ENCODE measurements at places on chromosomes 1 and 21.

DNA sequence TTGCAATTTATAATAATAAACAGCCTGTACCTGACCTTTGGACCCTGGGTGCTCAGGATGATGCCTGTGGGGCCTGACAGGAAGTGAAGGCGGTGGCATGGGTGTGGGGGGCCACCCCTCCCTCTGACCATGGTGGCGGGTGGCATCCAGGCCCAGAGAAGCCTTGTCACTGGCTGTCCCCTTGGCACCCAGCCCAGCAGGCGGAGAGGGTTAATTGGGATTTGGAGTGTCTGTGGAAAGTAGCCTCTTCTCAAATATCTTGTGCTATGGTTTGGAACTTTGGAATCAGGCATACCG, 20.5 kb downstream of the SOX13 start:
- DNase-seq: no peak

- DNase-seq: no peak
These were observed 45.9 kb downstream of the TRPM2 start for GRCh38 chr21:44399151-44399954.

DNA sequence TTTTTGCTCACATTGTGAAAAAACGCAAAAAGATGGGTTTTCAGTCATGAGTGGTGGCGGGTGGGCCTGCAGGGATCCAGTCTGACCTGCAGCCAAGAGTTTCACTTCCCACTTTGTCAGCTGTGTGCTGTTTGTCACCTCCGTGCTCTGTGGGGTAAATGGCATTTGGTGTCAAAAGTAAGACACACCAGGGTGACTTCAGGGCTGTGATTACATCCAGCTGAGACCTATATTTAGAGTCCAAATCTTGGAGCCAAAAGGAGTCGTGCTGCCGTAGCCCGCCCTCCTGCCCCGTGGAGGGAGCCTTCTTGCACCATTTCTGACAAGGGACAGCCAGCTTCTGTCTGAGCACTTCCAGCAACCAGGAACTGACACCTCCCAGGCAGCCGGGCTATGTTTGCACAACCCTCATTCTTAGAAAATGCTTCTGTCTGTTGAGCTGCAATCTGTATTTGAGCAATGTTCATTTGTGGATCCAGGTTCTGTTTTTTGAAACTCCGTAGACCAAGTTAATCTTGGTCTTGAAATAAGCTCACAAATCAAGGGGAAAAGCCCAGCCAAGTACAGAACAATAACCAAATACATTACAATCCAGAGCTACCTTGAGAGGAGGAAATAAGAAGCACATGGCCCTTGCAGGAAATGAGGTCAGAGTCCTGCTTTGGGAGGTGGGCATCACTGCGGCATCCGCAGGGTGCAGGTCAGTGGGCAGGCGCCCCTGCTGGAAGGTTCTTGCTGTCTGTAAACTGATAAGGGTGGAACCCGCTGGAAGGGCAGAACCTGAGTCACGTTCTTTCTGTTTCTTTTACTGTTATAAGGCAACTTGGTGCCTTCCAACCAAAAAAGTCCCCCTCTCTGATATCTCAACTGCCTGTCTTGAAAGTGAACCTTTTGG, 14.4 kb downstream of the ABCG1 start:
- peak; percentile 93 for DNase-seq

- DNase-seq: peak; percentile 62
These were observed 86.9 kb downstream of the UCK2 start for GRCh38 chr1:165914136-165914798.

DNA sequence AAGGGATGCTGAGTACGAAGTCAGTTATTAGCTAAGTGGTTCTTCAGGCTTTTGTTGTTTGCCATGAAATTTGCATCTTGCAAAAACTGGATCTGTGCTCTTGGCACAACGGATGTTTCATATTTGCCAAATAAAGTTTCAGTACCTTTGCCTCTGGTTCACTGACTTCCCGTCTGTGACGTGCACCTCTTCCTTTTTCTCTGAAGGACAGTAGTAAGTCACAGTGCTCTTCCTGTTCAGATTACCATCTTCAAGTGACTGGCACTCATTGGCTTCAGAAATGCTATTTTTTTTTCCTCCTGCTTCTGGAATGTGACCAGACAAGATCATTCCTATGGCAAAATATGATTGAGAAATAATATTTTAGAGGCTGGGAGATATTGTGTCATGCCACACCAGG, 75.9 kb upstream of the GREM2 start:
- DNase-seq: no peak

DNA sequence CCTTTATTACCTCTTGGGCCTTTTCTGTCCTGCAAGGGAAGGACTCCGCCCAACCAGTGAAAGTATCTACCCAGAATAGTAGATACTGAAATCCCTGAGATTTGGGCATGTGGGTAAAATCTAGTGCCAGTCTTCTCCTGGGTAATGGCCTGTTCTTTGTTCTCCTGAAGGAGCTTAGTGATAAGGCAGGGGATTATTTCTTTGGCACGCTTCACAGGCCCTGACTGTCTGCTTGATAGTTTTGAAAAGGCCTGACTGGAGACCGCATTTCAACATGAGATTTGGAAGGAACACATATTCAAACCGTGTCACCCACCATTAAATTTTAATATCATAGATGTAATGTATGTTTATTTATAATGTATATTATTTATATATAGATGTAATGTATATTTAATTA, 48.9 kb downstream of the RASAL2 start:
- no peak for DNase-seq

DNA sequence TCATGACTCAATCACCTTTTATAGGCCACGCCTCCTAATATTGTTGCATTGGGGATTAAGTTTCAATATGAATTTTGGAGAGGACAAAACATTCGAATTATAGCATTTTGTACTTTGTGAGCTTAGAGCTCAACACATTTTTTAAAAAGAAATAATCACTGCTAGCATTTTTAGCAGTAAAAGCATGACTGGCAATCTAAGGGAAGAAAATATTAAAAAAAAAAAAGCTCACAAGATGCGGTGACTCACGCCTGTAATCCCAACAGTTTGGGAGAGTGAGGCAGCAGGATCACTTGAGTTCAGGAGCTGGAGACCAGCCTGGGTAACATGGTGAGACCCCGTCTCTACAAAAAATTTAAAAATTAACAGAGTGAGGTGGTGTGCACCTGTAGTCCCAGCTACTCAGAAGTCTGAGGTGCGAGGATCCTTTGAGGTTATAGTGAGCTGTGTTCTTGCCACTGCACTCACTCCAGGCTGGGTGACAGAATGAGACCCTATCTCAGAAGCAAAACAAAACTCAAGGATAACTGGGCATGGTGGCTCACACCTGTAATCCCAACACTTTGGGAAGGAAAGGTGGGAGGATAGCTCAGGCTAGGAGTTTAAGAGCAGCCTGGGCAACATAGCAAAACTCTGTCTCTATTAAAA, 28.8 kb upstream of the DIPK1A start:
- no peak for DNase-seq

DNA sequence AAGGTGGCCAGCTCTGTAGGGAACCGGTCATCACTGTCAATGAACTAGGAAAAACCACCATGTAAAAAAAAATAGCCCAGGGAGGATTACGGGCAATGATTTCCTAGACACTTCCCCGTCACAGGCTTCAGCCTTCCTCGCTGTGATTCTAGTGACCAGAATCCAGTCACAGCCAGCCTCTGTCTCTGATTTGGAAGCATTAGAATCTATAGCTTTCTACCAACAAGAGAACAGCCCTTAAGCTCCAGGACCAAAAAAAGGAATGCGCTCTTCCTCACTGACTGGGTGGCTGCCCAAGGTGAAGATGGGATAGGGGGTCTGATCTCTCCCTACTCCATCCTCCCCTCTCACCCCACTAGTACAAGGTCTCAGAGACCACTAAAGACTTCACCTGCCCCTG, 67.2 kb downstream of the TEX35 start:
- no peak for DNase-seq

DNA sequence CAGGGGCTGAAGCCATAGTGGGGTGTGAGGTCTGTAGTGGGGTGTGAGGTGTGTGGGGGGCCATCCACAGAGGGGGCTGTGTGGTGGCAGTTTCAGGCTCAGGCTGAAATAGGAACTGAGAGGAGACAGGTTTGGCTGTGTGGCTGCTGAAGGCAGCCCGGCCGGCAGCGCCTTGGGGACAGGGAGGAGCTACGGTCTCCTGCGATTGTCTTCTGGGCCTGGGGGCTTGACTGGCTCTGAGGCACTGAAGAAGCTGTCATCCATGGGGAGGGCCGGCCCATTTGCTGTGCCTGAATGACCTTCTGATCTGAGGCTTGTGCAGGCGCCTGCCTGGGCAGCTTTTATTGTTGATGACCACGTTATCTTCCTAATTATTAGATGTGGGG, 10.0 kb upstream of the TTC34 start:
- no peak for DNase-seq

DNA sequence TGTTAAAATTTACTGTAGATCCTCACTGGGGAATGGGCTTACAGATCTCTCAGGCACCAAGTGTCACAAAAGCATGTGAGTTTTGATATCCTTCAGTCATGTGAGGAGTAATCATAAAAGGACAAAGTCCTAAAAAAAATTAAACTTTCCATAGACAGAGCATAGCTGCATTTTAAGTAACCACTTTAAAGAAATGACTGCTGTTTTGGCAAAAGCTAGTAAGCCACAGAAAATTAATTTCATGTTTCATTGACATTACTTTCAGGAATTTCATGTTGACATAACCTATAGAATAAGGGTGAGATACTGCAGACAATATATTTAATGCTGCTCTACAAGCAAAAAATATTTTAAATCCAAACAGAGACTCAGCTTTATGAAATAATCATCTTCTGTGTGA, 156.3 kb downstream of the LYPLAL1 start:
- no peak for DNase-seq

DNA sequence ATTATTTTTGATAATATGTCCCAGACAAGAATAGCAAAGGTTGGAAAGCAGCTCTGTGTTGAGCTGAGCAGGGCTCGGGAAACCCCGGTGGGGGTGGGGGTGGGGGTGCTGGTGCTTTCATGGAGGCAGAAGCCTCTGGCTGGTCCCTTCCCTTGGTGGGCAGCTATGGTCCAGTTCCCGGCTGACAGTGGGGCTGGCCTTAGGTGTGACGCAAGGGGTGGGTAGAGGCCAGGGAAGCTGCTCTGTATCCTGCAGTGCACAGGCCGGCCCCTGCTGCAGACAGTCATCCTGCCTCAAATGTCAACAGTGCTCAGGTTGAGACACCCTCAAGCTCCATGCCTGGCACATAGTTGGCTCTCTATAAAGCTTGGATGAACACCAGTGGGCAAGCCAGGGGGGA, 8.9 kb downstream of the ACTL8 start:
- no peak for DNase-seq

- DNase-seq: no peak
These were observed 6.2 kb downstream of the COQ8A start for GRCh38 chr1:226946285-226946684.

- DNase-seq: peak; percentile 50
These were observed 79.6 kb downstream of the RGL1 start for GRCh38 chr1:183884526-183884925.

DNA sequence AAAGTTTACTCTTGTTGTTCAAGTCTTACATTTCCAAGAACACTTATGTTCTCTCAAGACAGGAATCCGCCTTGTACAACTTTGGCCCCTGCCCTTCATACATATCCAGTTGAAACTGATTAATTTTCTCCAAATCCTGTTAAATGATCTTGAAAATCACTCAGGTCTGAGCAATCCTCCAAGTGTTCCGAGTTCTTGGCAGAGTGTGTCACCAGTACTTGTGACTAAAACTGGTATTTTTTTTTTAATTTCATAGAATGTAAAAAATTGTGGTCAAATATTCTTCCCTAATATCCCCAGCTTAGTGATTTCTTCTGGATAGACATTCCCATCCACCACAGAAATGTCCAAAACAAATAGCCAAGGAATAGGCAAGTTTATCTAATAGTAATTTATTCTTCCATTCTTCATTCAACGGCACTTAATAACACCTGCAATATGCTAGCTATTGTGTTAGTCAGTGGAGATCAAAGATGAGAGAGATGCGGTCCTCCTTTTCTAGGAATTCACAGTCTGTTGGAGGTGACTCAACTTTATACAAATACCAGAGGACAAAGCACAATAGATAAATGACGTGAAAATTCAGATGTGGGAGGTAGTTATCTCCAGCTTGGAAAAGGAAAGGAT, 71.4 kb downstream of the DIRAS3 start:
- no peak for DNase-seq

GRCh38 chr1:214425101-214425500, 126.3 kb downstream of the PTPN14 start:
- DNase-seq: no peak

- DNase-seq: no peak
These were observed 310.0 kb upstream of the RUNX1 start for GRCh38 chr21:35359076-35359475.

GRCh38 chr1:230108580-230108979, 41.5 kb downstream of the GALNT2 start:
- no peak for DNase-seq

- DNase-seq: no peak
These were observed 192.3 kb upstream of the C1orf87 start for GRCh38 chr1:60265560-60266535.

DNA sequence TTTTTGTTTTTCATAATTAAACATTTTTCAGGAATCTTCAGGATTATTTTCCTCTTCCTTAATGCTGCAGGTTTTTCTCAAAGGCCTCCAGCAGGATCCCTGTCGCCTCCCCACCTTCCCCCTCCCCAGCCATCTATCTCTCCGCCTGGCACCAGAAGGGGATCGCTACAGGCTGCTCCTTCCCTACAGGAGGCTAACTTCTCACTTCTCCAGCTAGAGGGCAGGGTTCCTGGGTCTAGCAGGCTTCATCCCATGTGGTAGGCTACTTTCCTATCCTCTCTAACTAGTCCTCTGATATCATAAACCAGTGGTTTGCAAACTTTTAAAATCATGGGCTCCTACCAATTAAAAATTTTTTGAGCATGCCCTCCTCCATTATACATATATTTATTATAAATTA, 104.1 kb downstream of the KCNN3 start:
- DNase-seq: peak; percentile 16

DNA sequence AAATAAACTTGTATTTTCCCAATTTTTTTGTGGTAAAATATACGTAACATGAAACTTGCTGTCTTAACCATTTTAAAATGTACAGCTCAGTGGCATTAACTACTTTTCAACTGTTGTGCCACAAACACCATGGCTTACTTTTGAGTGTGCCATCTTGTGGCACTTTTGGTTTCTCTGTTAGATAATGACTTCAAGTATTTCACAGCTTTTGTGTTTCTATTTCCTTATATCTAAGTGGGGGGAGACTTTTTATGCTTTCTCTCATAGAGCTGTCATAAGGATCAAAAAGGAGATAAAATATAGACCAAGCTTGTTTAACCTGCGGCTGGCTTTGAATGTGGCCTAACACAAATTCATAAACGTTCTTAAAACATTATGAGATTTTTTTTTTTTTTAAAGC, 44.3 kb downstream of the CDC14A start:
- peak; percentile 33 for DNase-seq

DNA sequence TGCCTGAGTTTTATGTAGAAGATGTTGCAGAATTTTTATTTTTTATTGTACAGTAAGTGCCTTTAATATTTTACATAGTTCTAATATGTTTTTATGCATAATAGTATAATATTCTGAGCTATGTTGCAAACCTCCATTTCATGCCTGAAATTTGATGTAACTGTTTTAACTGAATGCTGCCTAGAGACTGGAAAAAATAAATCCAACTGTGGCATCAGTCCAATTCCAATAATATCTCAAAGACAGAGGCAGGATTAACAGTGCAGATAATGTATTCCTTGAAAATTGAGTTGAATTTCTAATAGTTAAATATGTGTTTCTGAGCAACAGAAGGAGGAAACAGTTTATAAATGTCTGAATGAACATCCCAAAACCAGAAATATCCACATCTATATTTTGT, 61.1 kb upstream of the KIF1B start:
- DNase-seq: no peak

GRCh38 chr1:36855699-36856494, 178.4 kb downstream of the GRIK3 start:
- DNase-seq: no peak
